ENCODE measurements at places on chromosomes 3 and 15.
A peak's percentile ranks its signal among the peaks of the same experiment; 100 is the strongest.

- DNase-seq, result no peak
Observed at GRCh38 chr3:61841988-61842387, 280.6 kb downstream of the PTPRG start.

DNA sequence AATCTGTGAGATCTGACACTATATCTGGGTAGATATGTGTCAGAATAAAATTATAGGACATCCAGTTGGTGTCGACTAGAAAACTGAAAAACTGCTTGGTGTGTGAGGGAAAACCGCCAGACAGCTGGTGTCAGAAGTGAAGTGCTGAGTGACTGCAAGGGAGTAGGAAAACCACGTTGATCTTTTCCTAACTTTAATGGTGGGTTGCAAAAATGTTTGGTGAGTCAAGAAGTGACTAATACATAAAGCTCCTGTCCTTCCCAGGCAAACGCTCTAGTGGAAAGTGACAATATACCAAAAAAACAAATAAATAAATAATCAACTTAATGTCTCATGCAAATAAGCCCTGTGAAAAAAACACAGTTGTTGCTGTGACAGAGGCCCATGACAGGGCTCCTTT, 7.3 kb upstream of the CD96 start:
- DNase-seq, result no peak

GRCh38 chr3:140163159-140163763, 228.3 kb downstream of the CLSTN2 start:
- DNase-seq, result no peak

GRCh38 chr3:71444028-71444860, 139.3 kb downstream of the FOXP1 start:
- peak; percentile 69 for DNase-seq

DNA sequence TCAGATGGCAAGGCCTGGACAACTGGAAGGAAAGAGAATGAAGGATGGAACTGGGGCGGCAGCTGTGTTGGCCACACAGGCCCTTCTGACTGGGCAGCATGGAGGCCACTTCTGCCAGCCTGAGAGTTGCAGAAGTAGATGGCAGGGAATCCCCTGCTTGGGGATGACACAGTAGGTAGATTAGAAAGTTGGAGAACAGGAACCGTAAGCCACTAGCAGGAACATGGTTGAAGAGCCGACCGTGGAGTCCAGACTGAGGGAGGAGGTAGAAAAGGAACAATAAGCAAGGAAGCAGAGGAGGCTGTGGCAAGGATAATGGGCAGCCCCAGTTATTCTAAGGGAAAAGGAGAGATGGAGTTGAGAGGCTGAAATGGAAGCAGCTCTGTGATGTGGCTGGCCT, 26.4 kb upstream of the ZNF774 start:
- no peak for DNase-seq

DNA sequence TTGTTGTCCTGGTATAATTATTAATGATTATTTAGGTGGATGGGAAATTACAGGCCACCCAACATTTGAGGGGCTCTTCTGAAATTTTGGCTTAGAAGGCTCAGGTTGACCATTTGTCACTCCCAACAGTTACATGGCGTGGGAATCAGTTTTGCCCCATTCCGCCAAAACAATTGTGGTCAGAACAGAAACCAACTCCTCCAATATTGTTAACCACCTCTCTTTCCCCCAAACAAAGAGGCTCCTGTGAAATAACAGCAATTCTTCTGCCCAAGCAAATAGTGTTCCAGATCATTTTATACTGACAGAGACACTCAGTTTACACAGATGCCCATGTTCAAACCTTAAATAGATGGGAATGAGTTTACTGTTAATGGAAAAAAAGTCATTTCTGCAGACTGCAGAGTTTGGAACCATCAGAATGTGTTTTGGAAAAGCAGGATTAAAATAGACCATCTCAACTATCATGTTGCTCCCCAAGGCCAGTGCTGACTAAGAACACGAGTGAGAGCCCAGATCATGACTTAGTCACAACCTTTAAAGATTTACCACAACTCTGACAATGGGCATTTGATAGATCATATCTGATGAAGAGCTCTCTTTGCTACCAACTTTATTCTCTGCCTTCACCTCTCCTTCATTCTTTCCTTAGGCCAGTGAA, 102.1 kb downstream of the DUT start:
- DNase-seq, result no peak

DNA sequence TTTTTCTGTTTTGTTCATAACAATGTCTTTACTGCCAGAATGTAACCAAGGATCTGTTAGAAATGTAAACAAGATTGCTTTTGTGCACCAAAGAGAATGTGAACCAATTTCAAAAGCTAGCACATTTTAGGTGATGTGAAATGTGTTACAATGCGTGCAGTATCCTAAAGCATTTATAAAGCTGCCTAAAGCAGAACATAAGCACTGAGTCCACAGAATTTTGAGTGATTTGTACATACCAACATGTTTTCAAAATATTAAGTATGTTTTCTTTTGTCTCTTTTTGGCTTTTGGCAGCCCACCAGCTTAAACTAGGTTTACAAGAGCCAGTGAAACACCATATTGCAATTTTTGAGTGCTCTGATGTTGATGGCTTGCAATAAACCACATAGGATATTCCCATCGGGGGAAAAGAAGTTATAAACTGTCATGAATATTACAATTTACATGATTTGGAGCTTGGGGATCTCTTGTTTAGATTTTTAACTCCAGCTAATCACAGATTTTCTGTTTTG, 364.0 kb downstream of the ZIC1 start:
- DNase-seq, result no peak

GRCh38 chr3:57100046-57100695, 39.7 kb downstream of the SPATA12 start:
- DNase-seq, result peak; percentile 31

DNA sequence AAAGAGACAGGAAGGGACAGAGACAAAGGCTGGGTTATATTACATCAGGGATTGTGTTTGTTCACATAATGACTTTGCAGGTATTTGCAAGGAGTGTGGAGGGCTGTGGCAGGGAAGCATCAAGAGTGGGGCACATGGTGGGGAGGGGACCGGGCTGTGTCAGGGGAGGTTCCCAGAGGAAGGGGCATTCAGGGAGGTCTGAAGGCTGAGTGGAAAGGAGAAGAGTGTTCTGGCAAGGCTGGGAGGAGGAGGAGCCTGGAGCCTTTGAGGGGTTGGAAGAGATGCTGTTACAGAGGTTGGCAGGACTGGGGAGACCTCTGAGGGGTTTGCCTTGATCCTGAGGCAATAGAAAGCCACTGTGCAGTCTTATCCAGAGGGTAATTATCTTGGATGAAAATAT, 49.4 kb downstream of the EXOG start:
- no peak for DNase-seq

DNA sequence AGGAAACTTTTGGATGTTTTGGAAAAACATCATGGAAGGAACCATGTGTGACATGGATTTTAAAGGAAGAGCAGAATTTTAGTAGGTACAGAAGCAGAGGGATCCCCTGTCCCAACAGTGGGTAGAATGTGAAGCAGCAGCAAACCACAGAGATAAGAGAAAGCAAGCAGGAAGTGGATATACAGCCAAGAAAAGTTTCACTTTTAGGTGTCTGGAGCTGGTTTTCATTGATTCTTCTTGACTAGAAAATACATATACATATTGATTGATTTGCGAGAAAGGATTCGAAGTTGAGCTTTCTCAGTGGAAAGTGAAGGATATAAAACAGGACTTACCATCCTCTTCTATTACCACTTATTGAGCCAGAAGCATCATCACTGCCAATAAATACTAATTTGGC, 133.5 kb downstream of the KCNMB2 start:
- DNase-seq, result no peak

DNA sequence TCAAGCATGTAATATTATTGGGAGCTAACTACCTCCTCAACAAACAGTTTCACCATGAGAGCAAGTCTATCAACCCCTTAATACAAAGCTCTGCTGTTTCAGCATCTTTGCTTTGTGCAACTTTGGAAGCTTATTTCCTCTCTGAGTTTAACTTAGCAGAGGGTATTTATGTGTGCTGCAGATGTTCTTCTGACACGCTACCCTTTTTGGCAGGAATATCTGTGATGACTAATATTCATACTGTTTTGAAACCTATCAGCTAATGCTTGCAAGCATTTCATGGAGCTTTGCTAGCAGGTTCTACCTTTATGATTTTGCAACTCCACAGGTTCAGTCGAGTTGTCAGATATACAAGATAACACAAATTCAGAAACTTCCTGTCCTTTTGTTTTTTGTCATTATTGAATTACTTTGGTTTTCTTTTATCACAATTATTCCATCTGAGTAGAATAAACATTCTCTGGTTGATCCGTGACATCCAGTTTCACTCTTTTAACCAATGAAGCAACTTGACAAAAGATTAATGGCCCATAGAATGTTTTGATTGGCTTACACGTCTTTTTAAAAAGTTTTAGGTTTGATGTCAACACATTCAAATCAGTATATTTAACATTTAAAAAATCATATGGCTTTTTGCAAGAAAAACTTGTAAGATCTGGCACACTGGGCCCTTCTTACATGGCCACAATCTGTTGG, 1.7 kb upstream of the SLC9A9 start:
- no peak for DNase-seq

DNA sequence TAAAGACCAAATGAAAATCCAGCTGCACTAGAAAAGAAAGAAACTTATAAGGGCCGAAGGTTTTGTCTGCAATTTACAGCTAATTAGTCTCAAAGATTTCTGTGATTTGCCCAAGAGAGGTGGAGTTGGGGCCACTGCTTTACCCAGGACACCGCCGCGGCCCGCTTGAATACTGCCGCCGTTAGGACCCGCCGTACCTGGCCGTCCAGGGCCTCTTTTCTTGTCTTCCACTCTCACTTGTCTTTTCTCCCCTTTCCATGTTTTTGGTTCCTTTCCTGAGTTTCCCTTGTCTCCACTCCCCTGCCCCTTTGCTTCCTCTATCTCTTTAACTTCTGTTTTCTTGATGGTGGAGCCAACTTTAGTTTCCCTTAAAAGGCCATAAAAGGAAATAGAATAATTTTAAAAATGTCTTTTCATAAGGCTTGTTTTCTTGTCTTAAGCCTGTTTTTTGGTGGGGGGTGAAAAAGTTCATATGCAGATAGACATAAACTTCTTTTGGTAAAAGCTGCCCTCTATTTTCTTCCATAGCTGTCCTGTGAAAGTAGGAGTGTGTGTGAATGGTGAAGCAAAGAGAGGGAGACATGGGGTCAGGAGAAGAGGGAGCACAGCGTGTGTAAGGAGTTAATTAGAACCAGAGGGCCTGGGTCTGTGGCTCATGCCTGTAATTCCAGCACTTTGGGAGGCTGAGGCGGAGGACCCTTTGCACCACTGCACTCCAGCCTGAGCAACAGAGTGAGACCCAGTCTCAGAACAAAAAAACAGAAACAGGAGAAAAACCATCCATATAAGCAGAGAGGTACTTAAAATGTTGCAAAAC, 16.0 kb upstream of the CCNL1 start:
- DNase-seq, result no peak

DNA sequence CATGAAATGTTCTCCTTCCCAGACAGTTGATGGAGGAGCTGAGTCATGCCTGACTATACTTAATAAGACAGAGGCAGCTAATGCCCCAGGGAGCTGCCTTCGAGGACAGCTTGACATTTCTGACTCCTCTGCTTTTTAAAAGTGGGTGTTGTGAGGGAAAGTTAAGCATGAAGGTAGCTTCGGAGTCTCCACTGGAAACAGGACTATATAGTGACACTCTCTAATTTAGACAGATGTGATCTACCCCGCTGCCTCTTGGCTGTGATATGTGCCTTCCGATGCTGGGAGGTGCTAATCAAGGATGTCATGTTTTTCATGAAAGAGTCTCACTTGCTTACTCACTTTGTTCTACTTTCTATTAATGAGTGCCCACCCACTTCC, 72.7 kb downstream of the IL1RAP start:
- no peak for DNase-seq
